ENCODE measurements at places on chromosomes 16 and 17.

GRCh38 chr17:44892250-44892649 is 7.0 kb downstream of the EFTUD2 start:
- DNase-seq: no peak

DNA sequence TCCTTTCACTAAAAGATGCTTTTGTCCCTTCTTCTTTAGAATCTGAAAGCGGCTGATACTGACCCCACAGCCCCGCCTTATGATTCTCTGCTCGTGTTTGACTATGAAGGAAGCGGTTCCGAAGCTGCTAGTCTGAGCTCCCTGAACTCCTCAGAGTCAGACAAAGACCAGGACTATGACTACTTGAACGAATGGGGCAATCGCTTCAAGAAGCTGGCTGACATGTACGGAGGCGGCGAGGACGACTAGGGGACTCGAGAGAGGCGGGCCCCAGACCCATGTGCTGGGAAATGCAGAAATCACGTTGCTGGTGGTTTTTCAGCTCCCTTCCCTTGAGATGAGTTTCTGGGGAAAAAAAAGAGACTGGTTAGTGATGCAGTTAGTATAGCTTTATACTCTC is 10.1 kb upstream of the TANGO6 start:
- no peak for DNase-seq

GRCh38 chr16:27547134-27547533 is 2.6 kb downstream of the GTF3C1 start:
- DNase-seq: no peak

DNA sequence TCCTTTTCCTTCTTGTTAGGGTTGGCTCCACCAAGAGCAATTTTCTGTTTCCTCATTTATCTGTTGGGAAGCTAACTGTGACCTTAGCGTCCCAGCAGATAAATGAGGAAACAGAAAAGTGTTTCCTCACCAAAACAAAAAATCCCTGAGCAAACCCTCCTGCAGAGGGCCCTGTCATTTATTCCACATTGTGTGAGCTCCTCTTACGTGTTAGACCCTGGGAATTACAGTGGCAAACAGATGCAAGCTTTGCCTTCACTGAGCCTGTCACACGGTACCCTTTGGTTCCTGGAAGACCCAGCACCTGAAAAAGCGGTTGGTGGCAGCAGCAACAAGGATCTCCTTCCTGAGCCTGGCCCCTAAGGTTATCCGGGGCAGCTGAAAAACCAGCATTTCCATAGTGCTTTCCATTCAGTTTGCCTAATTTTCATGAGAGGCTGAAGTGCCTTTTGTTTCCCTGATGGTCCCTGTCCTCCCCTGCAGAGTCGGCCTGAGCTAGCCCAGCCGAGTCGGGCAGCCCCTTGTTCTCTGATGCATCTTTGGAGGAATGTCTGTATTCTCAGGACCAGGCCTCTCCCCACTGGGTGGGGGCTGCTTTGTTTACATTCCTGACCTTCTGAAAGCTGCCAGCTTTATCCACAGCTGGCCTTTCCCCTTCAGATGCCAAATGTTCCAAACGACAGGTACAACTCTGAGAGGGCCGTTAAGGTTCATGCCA is 34.7 kb downstream of the YPEL2 start:
- peak; percentile 52 for DNase-seq

DNA sequence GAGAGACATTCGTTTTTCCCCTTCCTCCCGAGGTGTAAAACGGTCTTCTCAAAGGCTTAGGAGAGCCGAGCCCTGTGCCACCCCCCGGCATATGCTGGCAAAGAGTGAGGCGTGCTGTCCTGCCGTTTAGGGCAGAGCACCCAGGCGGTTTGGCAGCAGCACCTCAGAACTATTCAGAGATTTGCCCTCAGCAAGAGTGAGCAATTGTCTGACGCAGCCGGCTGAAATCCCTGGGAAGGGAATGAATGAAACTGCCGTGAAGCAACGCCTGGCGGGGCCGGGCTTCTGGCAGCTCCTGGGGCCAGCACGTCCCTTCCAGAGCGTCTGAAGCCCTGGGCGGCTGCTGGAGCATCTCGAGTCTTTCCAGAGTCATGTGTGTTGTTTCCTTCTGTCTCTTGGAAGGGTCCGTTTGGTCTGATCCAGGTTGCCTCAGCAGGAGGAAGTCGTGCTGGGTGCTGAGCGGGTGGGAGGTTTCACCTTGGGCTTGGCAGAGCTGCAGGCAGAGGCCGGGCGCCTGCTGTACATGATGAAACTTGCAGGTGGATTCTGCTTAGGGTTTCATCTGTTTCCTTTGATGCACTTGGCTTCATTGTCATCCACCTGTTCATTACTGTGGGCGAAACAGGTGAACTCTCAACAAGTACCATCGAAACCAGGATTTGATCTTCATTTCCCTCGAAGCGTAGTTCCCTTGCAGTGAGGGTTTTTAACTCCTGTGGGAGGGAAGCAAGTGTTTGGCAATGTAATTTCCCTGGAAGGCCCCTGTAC is 35.4 kb downstream of the TBCD start:
- DNase-seq: no peak

GRCh38 chr16:84088695-84089395 is 27.9 kb downstream of the MBTPS1 start:
- DNase-seq: no peak

DNA sequence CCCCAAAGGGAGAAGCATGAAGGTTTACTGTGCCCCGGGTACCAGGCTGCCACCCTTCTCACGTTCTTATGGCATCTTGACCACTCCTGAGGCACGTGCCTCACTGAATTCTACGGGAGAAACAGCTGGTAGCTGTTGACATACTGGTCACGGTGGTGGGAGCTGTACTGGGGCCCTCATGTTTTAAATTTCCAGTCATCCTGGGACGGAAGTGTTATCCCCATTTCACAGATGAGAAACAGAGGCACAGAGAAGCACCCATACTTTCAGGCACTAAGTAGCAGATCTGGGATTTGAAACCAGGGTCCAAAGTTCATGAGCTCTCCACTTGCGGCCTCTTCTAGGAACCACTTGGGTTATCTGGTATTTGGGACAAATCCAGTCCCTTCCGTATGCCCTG is 26.3 kb upstream of the DOC2B start:
- no peak for DNase-seq

DNA sequence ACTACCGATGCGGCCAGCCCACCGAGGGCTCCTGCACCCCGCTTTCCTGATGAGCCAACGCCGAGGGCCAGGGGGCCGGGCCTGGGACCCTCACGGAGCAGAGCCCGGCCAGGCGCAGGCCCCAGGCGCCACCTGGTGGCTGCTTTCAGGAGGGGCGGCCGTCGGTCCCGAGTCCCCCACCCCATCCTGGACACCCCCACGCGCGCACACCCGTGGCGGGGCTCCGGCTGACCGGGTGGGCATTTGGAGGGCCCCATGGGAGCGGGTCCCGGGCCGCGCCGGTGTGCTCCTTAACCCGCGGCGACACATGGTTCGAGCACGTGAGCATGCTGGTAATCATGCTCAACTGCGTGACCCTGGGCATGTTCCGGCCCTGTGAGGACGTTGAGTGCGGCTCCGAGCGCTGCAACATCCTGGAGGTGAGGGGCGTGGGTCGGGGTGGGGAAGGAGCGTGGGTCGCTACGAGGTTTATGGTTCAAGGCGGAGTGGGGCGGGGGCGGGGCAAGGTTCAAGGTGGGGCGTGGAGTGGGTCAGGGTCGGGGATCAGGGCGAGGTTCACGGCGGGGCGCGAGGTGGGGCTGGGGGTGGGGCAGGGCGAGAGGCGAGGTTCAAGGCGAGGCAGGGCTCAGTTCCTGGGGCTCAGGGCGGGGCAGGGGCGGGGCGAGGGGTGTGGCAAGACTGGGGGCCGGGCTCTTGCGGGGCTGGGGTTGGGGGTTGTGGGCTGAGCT is 30.2 kb downstream of the TPSG1 start:
- no peak for DNase-seq

DNA sequence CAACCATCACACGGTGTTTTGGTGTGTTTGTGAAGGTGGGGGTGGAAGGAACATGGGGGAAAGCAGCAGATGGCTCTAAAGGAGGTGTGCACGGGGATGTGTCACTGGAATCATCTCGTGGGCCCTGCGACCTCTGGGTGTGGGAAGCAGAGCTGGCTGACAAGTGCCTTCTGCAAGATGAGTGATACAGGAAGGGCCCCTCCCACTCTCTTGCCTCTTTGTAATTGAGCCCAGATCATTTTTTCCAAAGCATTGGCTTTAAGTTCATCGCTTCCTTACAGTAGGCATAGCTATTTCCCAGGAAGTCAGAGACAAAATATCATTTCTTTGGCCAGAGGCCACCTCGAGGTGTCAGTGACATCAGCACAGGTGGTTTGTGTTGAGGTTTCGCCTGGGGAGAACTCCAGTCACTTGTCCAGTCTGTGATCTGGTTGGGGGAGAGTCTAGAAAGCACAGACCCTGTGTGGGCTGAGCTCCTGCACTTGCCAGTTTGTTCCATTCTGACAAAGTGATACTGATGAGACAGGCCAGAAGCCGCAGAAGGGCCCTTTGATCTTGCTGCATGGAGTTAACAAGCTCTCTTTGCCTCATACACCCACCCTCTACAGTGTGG is 20.6 kb upstream of the SNTB2 start:
- no peak for DNase-seq

DNA sequence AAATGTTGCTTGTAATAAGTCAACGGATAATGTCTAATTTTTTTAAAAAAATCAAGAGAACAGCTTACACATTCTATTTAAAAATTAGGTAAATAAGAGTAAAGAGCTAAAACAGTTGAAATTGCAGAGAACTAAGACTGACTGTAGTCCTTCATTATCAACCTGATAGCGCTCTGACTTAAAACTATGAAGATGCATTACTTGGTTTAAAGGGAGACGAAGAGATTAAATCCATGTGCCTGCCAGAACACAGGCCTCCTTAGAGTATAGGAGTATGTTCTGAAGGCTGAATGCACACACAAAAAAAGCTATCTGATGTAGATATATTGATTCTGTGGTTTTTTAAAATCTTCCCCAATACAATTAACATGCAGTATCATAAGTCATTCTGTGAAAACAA is 28.5 kb downstream of the GLG1 start:
- no peak for DNase-seq

GRCh38 chr17:79659376-79659775 is 48.5 kb upstream of the RBFOX3 start:
- DNase-seq: no peak

DNA sequence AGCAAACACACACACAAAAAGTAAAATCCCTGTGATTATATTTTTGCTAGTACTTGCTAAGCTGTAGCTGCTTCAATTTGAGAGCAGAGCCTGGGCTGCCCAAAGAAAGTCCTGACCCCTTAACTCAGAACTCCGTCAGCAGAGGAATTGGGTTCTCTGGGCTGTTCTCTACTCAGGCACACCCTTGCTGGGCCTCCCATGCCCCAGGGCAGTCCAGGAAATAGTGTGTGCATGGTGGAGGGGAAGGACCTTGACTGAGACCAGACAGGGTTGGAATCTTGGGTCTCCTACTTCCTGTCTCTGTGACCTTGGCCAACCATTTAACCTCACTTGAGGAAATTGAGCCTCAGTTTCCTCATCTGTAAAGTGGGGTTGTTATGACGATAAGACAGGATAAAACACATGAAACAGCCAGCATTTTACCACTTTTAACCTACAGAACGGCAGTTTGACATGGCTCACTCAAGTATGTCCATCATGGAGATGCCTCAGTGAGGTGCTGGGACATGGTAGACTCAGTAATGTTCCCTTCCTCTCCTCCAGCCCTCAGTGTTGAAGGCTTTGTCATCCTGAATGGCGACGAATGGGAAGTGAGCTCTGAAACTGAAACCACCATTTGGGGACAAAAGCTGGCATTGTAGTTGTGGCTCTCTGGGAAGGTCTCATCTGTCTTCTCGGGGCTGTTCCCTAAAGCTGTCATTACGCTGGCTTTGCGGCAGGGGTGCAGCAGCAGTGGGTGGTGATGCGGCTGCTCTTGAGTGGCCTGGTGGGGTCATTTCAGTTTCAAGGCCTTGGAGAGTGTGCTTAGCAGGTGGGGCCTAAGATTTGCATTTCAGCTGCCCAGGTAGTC is 74.9 kb downstream of the CMIP start:
- peak; percentile 19 for DNase-seq

DNA sequence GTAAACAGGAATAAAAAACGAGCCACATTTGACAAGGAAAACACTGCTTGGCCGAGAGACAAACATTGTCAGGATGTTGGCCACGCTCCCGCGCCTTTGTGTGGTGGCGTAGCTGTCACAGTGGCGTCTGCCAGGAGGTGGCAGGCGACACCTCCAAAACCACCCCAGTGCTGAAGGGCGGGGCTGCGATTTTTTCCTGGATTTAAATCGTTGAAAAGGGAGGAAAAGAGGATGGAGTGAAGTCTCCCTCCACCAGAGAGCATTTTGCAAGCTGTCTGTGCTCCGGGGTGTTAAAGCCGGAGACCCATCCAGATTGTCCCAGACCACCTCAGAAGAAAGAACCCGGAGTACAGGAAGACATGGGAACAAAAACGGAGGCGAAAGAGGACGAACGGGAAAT is 12.7 kb downstream of the MRM3 start:
- DNase-seq: no peak

- DNase-seq: no peak
Measured at GRCh38 chr17:72465191-72466024, 344.6 kb downstream of the SOX9 start.

DNA sequence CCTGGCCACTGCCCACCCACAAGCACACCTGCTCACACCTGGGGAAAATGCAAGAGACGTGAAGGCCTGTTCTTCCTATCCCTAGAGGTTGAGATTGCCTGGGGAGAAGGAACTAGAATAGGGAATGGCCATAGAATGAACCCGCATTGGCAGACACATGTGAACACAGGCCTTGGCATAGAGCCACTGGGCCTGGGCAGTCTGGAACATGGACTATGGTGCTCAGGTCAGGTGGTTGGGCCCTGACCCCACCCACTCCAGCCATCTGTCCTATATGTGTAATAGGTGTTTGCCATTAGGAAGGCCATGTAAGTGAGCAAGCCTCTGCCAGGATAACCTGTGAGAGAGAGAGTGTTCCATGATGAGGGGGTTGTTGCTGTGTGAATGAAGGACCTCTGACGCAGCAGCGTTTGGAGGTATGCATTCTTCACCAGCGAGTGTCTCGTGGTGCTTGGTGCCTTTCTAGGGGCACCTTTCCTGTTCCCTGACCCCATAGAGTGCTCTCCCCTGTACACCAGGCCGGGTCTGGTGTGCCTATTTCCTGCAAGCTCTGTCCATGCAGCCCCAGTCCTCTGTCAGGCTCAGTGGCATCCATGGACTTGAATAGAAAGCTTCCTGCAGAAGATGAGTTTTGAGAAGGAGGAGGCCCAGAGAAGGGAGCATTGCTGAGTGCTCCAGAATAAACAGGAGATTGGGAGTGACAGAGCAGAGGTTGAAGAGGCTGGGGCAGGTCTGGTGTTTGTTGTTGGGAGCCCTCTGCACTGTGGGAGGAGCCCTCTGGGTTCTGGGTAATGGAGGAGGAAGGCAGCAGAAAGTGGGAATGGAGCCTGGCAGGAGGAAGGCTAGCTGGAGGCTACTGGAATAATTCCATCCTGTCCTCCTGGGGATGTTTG is 15.6 kb downstream of the CTRL start:
- no peak for DNase-seq

- DNase-seq: no peak
Measured at GRCh38 chr17:55830699-55831471, 80.0 kb downstream of the PCTP start.

Measured in Kasumi-1 (cell line).